Activated CD8-positive, alpha-beta memory T cell treated with anti-CD3 and anti-CD28 coated beads, Interleukin-2, amount 10 ng/mL, durations not matched to agents 7 days and 5 days (primary cell): ENCODE measurements at places on chromosomes 3 and 15.

GRCh38 chr3:58900386-58900785, 149.4 kb downstream of the CFAP20DC start:
- DNase-seq: no peak
- H3K4me1 ChIP-seq: peaks cover 22% of the 10 kb centered on the region
- no peaks in the 10 kb centered on the region for H3K36me3 ChIP-seq
- H3K27me3 ChIP-seq: no peaks in the 10 kb centered on the region
- H3K4me3 ChIP-seq: no peak overlapping the region

- no peak overlapping the region for H3K4me3 ChIP-seq
- H3K4me1 ChIP-seq: no peaks in the 10 kb centered on the region
- no peaks in the 10 kb centered on the region for H3K36me3 ChIP-seq
- peaks cover 52% of the 10 kb centered on the region for H3K27me3 ChIP-seq
Measured at GRCh38 chr3:33240261-33240660, 21.7 kb upstream of the SUSD5 start.

DNA sequence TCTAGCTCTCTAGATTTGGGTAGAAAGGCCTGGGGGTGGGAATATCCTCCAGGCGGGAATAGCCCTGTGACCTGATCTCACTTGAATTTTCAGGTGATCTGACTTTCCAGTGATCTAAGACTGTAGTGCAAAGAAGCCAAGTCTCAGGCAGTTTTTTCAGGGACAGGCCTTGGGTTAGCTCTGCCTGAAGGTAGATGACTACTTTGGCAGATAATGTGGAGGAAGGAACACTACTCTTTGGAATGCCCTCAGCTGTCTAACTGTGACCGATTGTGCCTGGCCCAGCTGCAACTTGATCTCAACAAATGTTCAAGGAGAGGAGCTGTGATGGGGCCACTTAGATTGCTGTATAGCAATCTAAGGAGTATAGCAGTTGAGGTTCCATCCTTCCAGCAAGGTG, 193.7 kb downstream of the TCF12 start:
- H3K4me1 ChIP-seq: peaks cover 5% of the 10 kb centered on the region
- no peak overlapping the region for H3K27ac ChIP-seq
- no peaks in the 10 kb centered on the region for H3K27me3 ChIP-seq
- H3K4me3 ChIP-seq: no peak overlapping the region
- DNase-seq: no peak

- H3K4me3 ChIP-seq: no peak overlapping the region
- no peak overlapping the region for H3K27ac ChIP-seq
- peaks cover 10% of the 10 kb centered on the region for H3K27me3 ChIP-seq
- no peaks in the 10 kb centered on the region for H3K36me3 ChIP-seq
- H3K4me1 ChIP-seq: no peaks in the 10 kb centered on the region
Measured at GRCh38 chr15:62795171-62795570, 247.4 kb upstream of the TPM1 start.

- no peak for DNase-seq
- peaks cover 4% of the 10 kb centered on the region for H3K4me1 ChIP-seq
- H3K27me3 ChIP-seq: no peaks in the 10 kb centered on the region
- H3K4me3 ChIP-seq: no peak overlapping the region
- H3K36me3 ChIP-seq: peaks cover 1% of the 10 kb centered on the region
- H3K27ac ChIP-seq: no peak overlapping the region
Measured at GRCh38 chr3:114904633-114905032, 242.5 kb downstream of the ZBTB20 start.

DNA sequence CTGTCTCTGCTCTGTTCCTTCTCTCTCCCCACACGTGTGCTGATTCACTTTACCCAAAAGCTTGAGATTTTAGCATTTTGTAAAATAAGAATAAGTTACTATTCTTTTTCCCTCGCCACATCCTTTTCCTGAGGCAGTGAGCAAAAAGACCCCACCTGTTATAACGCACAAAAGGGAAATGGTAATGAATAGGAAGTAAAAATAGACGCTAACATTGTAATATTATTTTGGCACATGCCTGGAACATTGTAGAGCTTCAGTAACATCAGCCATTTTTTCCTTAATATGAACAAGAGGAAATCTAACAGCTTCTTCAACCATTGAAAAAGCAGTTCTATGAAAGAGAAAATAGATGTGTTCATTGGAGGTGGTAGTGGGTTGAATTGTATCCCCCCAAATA, 40.5 kb downstream of the CD200 start:
- no peak for DNase-seq
- peaks cover 3% of the 10 kb centered on the region for H3K27me3 ChIP-seq
- peaks cover 2% of the 10 kb centered on the region for H3K36me3 ChIP-seq
- H3K27ac ChIP-seq: no peak overlapping the region
